ENCODE measurements at places on chromosomes 5 and 9.

DNA sequence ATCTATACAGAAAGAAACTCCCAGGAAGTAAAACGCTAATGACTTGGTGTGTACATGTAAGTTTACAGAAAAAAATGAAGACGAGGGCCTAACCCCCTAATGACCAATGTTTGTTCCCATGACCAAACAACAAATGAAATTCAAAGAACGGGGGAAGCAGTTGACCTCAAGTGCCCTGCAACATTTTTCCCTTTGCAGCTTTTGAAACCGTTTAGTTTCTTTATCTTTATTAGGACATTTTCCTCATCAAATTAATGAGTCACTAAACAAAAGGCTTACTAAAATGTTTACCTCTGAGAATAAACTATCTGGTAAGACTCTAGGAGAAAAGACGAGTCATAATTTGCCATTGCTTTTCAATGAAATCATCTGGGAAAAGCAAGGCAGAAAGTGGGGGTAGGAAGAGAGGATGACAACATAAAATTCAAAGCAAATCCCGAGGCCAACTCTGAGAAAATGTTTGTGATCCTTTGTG lies 57.4 kb downstream of the LHFPL2 start:
- DNase-seq, result no peak

GRCh38 chr9:131100445-131100844 lies 4.1 kb downstream of the AIF1L start:
- no peak for DNase-seq

DNA sequence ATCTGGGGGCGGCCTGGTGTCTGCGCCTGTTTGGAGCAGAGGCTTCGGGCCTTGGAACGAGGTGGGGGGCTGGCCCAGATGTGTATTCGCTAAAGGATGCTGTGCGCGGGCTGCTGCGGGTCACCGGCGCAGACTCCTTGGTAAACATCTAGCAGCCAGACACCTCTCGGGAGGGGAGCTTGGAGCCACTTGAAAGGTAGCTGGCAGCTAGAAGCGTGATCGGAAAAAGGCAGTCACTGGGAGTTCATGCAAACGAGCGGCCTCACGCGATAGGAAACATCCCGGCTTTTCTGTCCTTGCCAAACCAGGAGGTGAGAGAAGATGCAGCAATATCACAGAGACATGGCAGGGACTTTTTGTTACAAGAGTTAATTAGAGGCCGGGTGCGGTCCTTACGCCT lies 8.1 kb downstream of the LAMC3 start:
- no peak for DNase-seq

- DNase-seq, result no peak
Observed at GRCh38 chr5:73647721-73648120, 21.7 kb downstream of the ARHGEF28 start.

- DNase-seq, result no peak
Observed at GRCh38 chr9:35594471-35594870, 10.6 kb upstream of the TESK1 start.

- no peak for DNase-seq
Observed at GRCh38 chr5:102711525-102712385, 43.4 kb upstream of the PAM start.

DNA sequence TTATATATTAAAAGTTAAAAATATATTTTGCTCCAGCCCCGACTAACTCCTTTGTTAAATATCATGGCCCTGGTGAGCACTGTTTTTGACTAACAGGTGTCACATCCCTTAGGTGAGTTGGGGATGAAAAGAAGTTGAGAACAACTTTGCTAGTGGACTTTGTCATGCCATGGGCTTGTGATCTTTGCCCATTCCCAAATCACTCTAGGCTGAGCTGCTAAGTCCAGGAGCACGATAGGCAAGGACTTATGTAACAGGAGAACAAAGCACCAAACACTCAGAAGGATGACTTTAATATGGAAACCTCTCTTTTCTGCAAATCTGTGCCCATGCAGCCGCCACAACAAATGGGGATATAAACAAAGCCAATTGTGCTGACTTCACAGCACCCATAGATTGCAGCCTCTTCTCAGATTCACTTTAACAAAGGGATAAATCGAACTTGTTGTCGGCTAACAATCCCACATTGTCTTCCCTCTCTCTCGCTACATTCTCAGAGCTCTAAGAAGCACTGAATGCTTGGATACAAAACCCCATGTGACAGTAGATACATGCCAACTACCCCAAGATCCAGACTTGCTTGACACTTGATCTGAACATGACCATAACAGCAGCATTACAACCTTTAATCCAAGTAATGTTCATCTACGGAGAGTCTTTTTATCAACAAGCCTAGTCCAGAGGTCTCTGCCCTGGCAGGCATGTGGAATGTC lies 86.8 kb upstream of the CD180 start:
- no peak for DNase-seq

DNA sequence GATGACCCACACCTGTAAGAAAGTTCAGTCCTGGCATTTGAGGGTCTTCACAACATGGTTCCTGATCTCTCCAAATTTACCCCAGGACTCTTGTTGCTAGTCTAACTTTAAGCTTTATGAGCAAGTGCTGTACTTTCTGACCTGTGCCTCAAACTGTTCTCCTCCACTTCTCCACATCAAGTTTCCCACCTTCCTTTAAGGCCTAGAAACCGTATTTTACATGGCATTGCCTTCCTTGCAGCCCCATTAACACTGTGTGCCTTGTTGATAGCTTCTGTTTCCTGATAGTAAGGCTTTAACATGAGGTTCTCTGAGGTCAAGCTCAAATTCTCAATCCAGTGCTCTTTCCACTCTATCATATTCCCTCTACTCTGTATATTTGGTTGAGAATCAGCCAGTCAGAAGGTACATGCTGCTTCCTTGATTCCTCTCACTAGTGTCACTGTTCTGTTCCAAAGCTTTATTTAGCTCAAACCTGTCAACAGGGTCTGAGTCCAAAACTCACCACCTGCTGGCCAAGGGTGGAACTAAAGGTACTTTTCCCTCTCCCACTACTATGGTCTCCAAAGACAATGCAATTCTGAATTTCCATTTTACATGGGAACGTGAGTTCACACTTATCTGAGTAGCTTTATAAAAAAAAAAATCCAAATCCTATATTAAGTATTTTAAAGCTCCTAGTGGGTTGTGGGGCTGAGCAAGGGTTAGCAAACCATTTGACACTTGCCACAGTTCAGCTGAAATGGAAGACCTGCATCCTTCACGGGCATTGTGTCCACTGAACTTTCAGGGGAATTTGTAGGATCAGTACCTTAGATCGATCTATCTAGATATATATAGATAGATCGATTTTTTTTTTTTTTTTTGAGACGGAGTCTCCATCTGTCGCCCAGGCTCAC lies 21.1 kb downstream of the VCP start:
- DNase-seq, result no peak

DNA sequence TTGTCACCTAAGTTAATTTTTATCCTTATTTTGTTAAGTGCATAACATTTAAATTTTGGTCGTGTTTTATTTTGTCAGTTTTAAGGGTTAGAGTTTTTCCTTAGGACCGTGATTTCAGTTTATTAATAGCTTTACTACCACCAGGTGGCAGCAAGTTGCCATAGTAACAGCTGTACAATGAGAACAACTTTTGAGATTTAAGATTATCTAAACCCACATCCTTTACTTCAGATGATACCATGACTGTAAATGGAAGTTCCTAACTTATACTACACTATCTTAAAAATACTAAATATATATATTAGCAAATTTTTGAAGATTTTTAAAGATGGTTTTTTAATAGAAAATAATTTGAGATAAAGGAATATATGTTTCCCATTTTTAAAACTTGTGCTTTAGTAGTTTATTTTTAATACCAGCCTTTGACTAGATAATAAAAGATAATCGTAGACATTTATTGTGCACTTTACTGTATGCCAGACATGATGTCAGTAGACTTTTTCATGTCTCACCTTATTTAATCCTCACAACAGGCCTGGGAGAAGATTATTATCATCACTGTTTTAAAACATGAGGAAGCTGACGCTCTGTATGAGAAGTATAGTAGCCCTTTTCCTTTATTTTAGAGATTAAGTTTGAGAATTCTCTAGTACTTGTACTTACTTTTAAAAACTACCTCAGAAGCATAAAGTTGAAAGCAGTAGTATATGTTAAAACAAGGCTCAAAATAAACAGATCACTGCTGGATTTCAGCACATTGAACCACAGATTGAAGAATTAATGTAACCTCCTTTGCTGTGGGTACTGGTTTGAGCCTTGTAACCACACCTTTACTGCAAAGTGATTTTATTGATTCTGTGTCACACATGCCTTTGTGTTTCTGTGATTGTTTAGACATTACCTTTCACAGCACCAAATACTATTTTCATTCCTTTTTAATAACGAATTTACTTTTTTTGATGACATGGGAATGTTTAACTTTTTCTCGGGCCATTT lies 27.5 kb downstream of the SREK1 start:
- DNase-seq, result no peak

DNA sequence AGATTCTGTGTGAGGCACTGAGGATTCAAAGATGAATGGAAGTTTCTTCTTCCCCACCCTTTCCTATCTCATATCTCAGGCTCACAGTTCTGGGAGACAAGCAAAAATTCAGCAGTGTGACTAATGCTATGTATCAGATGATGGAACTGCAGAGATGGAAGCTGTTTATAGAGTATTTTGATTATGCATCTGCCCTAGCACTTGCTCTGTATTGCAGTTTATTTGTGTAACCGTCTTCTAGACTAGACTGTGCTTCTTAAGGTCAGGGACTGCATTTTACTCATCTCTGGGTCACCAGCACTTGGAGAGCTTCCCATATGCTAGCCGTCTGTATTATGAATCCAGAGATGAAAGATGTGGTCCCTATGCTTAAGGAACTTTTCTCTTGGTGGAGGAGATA lies 12.6 kb downstream of the CAVIN4 start:
- no peak for DNase-seq

- DNase-seq, result no peak
Observed at GRCh38 chr5:139863855-139864558, 68.4 kb downstream of the PSD2 start.

DNA sequence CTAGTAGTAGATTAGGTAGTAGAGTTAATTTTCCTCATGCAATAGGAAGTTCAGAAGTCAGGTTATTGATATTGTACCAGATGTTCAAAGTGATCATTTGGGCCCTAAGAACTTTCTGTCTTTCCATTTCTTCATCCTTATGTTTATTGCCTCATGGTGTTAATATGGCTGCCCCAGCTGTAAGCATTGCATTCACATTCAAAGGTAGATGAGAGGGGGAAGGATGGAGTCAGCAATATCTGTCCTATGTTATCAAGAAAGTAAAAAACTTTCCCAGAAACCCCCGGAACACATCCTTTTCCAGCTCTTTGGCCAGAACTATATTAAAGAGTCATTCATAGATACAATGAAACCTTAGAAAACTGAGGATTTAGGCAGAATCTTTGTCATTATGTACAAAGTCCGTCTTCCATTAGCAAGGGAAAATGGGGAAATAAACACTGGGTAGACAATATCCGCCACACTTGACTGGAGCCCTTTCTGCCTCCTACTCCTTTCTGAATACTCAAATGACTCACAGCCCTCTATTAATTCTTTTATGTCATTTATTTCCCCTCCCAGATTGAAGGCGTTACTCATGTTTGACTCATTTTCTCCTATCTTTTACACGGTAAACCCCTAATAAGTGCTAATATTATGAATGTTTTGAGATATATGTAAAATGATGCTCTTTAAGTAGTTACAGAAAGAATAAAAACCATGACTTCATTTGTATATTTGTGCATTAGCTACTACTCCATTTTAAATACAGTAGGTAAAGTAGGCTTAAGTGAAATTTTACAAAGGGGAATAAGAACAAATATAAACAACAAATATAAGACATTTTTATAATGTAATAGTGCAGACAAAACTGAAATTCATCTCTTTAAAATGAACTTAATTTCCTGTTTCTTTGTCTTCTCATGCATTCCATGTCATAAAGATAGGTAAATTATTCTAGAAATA lies 127.6 kb downstream of the SLF1 start:
- DNase-seq, result no peak

GRCh38 chr9:615756-616155 lies 225.7 kb upstream of the DMRT1 start:
- DNase-seq, result no peak

DNA sequence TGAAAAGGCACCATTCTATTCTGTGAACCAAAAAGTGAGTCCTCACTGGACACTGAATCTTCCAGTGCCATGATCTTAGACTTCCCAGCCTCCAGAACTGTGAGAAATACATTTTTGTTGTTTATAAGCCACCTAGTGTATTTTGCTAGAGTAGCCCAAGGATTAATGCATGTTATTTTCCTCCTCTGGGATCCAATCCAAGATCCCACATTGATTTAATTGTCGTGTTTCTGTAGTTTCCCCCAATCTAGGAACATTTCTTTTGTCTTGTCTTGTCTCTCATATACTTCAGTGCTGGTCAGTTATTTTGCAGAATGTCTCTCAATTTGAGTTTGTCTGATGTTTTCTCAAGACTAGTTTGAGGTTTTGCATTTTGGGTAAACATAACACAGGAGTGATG lies 36.4 kb downstream of the GDNF start:
- no peak for DNase-seq

DNA sequence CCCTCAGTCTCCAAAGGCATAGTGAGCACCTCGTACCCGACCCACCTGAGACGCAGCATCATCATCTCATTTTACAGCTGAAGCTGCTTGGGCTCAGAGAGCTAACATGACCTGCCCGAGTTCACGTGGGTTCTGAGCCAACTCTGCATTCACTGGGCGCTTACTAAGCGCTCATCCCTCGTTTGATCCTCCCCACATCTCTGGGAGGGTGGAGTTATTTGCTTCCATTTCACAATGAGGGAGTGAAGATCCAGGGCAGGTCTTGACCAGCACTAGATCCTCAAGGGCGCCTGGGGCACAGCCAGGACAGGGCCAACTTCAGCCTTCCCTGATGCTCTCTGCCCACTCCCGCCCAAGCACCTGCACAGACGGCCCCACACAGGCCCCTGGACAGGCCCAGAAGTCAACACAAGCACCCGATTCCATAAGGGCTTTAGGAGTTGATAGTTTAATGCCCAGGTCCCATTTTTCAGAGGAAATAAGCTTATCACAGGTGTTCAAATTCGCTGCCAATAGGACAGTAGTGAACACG lies 80.8 kb downstream of the HRH2 start:
- no peak for DNase-seq

GRCh38 chr5:72697622-72698021 lies 118.8 kb upstream of the TNPO1 start:
- no peak for DNase-seq

DNA sequence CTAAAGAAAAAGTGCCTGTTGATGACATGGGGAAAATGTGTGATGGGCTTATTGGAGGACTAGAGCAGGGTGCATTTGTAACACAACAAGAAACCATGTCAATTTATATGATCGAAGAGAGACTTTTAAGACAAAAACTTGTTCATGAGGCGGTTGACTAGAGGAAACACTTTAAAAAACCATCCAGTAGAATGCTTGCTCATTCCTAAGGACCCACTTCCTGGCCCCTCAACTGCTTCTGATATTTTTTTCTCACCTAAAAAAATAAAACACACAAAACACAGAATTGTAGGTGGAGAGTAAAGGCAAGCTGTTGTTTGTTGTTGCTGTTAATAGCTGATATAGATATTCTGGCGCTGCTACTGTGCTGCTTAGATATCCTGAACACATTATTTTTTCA lies 50.6 kb downstream of the SPIN1 start:
- no peak for DNase-seq

- DNase-seq, result no peak
Observed at GRCh38 chr9:134942011-134942787, 24.5 kb upstream of the FCN1 start.
